ENCODE measurements at places on chromosomes 5 and 9.

DNA sequence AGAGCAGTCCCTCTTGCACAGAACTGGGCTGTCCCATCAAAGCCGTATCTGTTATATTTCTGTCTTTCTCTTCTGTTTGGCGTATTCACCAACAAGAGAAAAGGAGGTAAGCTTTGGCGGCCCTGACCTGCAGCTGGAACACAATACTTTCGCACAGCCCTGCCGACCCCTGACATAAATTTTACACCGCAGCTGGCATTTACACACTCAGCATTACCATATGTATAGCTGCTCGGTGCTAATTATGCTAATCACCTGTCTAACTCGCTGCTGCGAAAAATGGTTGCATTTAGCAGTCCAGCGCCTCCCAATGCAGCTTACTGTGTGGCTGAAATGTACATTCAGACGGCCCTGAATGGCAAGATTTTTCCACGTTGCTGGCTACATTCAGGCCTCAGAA, 20.8 kb downstream of the PTCH1 start:
- DNase-seq = no peak

DNA sequence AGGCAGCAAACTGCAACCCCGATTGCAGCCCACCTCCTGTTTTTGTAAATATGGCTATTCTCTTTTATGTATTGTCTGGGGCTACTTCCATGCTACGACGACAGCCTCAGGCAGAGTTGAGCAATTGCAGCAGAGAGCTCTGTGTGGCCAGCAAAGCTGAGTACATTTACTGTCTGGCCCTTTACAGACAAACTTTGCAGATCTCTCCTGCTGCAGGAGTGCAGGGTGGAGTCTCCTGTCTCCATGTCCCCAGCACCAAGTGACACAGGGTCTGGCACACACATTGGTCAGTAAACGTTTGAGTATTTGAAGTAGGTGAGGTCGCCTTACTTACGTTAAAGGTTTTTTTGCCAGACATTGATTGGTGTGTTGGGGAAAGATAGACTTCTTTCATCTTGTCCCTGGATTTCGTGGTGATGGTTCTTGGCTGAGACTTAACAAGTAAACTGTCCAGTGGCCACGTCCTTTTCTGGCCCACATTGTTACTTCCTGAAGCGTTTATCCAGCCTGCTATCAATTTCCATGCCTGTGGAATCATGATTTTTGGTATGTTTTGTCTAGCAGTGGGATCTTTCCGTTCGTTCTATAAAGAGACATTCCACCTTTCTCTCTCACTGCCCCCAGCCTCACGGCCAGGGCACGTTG, 27.2 kb downstream of the PRRC2B start:
- DNase-seq = no peak

GRCh38 chr5:135066781-135067180, 32.8 kb upstream of the PITX1 start:
- no peak for DNase-seq

GRCh38 chr5:75148051-75148450, 88.6 kb downstream of the ANKRD31 start:
- DNase-seq = no peak

DNA sequence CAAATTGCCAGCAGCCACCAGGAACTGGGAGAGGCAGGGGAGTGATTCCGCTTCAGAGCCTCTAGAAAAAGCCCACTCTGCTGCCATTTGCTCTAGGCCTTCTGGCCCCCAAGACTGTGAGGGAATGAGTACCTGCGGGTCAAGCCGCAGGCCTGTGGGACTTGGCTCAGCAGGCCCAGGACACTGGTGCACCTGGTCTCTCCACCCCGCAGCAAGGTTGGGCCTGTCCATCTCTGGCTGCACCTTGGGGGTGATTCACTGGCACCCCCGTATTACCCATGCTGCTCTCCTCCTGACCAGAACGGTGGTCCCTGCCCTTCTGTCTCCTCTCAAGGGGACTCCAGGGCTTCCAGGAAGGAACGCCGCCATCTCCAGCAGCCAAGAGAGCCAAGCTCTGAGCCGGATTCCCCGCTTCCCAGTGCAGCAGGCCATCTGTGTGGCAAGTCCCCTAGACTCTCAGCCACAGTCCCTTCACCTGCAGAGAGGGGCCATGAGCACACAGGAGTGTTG, 78.4 kb upstream of the OLFM1 start:
- no peak for DNase-seq

GRCh38 chr5:127072861-127073846, at the start of gene C5orf63:
TSS of gene C5orf63 (minus strand) at chr5:127073502. CDS start at chr5:127058995, 14,507 bp downstream.
- DNase-seq = peak; percentile 46

DNA sequence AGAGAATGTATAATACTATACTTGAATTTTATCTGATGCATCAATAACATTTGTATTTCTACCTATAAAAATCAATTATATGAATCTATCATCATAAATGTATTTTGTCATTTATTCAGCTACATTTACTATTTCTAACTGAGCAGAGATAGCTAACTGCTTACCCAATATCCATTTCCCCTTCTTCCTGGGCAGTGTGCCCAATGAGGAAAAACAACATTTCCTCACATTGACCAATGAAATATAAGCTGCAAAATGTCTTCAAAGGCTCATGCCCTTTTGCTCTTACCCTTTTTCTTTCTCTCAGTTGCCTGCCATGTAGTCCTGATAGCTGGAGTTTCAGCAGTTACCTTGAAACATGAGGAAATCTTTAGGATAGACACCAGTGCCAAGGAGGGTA, 385.8 kb upstream of the PCSK5 start:
- DNase-seq = no peak

DNA sequence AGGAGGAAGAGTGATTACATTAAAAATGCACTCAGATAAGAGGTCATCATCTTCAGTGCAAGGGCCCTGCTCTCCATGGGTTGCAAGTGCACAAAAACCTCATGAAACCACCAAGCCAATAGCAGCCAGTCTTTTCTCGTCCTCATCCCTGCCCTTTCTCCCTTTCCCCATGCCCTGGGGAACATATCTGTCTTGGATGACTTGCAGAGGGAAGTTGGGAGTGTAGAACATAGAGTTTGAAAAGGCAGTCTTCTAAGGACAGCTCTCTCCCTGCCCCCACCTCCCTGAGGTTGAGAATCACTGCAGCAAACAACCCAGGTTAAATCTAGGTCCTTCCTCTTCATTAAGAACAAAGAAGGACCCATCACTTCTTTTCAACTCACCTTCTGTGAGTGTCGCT, 22.0 kb downstream of the DDX31 start:
- DNase-seq = no peak

DNA sequence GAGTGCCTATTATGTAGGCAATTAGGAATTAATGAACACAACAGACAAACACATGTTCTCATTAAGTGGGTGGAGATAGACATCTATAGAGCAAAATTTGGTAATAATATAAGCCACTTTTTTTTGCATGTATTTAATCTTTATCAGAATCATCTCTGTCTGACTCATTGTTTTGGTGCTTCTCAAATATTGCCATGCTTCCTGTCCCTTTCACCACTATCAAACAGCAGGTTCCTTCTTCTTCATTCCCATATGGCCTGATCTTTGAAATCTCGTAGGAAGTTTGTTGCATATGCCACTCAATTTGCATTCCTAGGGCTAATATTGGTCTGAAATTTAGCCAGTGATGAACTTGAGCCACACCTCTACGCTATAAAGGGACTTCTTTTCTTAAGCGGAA, 128.9 kb upstream of the SPEF2 start:
- DNase-seq = no peak

DNA sequence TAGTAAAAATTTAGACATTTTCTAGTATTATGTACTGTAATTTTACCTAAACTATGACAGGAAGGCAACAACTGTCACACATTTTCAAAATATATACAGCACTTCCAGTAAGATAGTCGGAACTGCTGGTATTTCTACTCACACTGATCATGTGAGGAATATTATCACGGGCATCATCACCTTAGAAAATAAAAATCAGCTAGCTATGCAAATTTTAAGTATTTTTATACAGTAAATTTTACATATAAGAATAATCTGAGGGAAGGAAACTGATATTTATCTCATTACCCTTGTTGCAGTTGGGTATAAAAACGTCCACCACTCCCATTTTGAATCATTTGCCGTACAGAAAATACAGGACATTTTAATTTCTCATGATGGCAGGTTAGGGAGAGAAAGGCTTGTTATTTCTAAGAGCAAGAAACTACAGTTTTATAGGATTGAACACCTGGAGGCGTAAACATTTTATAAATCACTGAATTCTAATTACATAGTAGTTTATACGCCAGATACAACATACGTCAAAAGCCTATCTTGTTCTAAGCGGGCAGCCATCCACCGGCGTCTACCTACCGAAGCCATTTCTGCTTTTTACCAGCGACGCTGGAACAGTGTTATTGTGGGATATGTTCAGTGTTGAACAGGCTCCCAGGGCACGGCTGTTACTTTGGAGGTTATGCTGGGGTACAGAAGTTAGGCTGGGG, 729 bp upstream of the TNPO1 start:
- peak; percentile 15 for DNase-seq

GRCh38 chr9:131273856-131274673, 2.2 kb downstream of the FAM78A start:
- no peak for DNase-seq

DNA sequence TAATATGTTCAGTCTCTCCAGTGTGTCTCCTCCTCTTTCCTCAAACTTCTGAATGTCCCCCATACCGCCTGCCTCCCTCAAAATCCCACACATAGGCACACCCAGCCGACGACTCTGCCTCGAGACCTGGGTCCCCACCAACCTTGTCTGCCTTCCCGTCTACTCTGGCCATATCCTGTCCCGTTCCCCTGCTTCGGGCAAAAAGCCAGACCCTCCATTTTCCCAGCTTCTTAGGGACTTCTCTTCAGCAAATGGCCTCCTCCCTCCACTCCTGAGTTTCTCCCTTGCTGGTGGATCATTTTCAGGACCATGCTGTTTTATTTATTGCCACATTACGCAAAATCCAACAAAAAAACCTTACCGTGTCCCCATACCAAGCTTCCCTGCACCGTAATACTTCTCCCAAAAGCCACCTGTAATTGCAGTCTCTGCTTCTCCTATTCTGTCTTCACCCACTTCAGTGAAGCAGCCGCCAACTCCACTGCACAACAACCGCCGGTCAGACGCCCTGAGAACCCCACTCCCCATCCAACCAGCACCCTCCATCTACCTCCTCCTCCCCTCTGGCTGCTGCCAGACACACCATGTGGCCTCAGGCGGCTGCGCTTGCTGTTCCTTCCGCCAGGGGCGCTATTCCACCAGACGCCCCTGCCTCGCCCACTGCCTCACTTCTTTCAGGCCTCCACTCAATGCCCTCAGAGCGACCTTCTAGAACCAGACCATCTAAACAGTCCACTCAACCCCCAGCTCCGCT, 117.0 kb downstream of the TRPM6 start:
- no peak for DNase-seq

DNA sequence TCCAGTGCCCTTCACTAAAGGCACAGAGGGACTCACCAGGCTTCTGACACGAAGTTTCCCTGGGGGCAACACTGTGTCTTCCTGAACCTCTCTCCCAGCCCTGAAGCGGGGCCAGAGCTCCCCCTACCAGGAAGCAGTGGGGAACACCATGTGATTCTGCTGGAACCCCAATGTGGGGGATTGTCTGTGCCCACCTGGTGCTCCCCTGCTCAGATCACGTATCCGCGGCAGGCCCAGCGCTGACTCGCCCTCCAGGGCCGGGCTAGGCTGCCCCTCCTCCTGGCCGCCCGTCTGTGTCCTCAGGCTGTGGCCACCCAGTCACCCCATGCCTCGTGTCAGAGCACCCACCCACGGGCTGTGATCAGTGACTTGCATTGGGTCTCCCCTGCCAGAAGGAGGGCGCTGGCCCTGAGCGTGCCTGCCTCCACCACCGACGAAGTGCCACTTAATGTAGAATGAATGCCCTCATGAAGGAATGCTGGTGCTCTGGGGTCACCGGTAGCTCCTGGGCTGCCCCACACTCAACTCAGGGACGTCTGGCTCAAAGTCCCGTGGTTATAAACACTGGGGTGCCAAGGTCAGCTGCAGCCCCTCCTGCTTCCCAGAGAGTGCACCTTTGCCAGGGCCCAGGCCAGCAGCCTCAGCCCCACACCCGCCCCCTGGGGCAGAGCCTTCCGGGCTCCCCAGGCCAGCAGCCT, 22.1 kb downstream of the SARDH start:
- DNase-seq = no peak

GRCh38 chr5:32566319-32567111, 18.8 kb upstream of the SUB1 start:
- DNase-seq = no peak

- DNase-seq = no peak
These were observed 67.4 kb upstream of the HRH2 start for GRCh38 chr5:175590471-175590881.

All from effector CD4-positive, alpha-beta T cell (primary cell).